ENCODE measurements at places on chromosomes 5 and 9. TPM values are rescaled to one million over a fixed set of nuclear protein-coding genes. Genes with fewer than 3 reads are reported as not detected.

- no peak for DNase-seq
Measured at GRCh38 chr5:158970569-158971014, 129.1 kb downstream of the EBF1 start.

- DNase-seq, result no peak
Measured at GRCh38 chr5:34928267-34928666, 1.1 kb upstream of the DNAJC21 start.

DNA sequence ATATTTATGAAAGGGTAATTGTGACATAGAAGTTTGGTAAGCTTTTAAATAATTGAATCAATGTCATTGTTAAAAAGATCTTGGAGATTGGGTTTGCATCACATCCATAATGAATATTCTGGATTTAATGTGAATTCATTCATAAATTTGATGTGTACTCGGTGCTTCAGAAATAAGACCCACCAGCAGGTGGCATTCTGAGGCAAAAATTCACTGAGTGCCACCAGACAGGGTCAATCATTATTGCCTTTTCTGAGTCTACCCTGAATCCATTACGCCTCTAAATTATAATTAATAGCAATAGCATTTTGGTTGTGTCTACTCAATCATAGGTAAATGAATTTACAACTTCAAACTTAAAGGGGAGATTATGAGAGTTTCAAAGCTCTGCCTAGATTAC is 1.0 kb downstream of the TRPC7 start:
- DNase-seq, result no peak

The SLC6A18 gene
- total RNA-seq, result not detected

The TUSC1 gene
- total RNA-seq, result 22.6 TPM

The CDX1 gene
- not detected for total RNA-seq

GRCh38 chr5:150342583-150342982 is 14.9 kb upstream of the TCOF1 start:
- no peak for DNase-seq
